ENCODE measurements at places on chromosomes 12 and 14. TPM values are rescaled to one million over a fixed set of nuclear protein-coding genes. Genes with fewer than 3 reads are reported as not detected.

DNA sequence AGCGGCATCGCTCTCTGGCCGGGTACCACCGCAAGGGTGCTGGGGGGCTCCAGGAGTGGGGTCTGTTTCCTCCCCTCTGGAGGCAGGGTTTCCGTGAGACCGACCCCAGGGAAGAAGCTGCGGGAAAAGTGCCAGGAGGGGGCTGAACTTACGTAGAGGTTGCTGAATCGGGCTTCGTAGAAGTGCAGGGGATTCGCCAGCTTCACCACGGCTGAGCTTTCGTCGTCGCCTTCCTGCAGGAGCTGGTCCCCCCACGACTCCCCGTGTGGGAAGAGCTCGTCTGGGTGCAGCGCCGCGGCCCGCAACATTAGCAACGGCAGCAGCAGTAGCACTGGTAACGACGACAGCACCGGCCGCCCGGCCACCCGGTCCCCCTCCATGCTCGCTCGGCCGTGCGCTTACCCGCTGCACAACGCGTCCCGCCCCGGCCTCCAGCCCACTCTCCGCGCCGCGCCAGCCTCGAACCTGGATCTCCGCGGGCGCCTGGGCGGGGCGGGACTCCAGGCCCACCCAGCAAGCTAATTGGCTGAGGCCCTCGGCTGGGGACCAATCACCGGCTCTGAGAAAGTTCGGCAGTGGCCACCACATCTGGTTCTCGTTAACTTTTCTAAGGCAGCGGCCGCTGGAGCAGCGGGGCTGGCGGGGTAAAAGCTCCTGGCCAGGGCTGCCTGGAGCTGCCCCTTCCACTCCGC is at the start of gene NID2:
Gene NID2, minus strand, starts transcription at position 445 of the 692 bp plus-strand sequence. Its CDS starts 65 bp downstream, at position 380.
- DNase-seq: peak; percentile 39

DNA sequence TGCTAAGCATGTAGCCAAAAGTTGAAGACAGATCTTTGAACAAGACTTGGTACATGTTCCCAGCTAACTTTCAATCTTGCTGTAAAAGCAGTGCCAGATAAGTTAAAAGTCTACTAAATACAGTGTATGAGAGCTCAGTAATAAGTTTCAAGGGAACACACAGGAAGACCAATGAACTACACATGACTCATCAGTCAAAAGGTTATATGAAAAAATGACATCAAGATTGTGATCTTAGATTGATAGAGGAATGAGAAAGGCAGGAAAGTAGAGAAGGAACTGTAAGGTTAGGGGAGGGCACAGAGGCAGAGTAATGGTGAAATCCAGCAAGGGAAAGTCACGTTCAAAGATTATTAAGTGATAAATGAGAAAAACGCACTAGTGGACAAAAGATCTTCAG is 249.9 kb upstream of the FLRT2 start:
- peak; percentile 71 for DNase-seq

GRCh38 chr12:98646294-98647090 is 1.4 kb downstream of the APAF1 start:
- peak; percentile 52 for DNase-seq

DNA sequence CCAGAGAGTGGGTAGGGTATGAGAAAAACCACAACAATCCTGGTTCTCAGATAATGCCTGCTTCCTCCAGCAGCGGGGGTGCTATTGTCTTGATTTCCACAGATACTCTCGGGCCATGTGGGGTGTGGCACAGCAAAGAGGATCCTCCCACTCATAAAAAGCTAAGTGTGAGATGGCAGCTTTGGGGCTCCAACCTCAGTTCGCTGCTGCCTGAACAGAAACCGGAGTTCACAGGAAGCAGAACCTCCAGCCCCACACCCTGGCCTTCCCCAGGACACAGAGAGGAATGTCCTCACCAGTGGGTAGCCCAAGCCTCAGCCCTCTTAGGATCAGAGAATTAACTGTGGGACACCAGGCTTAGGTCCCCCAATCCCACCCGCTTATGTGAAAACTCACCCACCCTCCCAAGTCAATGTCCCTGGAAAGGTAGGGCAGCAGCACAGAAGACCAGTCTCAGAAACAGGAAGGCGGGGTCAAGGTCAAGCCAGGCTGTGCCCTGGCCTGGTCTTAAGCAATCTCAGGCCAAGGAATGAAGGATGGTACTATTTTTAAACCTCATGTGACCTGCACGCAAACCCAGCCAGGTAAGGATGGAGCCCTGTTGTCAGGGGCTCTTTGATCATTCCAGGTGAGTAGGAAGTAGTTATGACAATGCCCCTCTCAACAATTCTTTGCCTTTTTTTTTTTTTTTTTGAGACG is 9.0 kb downstream of the KCTD10 start:
- no peak for DNase-seq

ADGRD1 gene
- 0.20 TPM for total RNA-seq
